ENCODE measurements at places on chromosomes 7 and 10.

- DNase-seq = no peak
These were observed 181.3 kb upstream of the PRPS1L1 start for GRCh38 chr7:18208921-18209320.

- DNase-seq = no peak
These were observed 30.1 kb downstream of the DENND2A start for GRCh38 chr7:140610204-140611165.

GRCh38 chr7:110568932-110569331, 522.0 kb upstream of the LRRN3 start:
- no peak for DNase-seq

DNA sequence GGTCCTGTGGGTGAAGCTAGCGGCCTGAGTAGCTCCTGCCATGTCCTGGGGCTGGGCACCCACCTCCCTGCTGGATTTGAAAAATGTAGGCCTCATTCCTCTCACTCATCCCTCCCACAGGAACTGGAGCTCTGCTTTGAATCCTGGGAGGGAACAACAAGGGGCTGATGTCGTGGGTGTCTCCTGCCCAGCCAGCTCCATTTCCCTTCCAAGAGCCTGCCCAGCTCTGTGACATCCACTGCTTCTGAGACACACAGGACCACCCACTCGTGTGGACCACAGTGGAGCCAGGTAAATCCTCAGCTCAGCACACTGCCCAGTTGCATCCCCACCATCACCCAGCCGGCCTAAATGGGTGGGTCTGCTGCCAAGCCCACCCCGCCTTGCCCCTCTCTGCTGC, 579.2 kb downstream of the GRID1 start:
- DNase-seq = no peak

DNA sequence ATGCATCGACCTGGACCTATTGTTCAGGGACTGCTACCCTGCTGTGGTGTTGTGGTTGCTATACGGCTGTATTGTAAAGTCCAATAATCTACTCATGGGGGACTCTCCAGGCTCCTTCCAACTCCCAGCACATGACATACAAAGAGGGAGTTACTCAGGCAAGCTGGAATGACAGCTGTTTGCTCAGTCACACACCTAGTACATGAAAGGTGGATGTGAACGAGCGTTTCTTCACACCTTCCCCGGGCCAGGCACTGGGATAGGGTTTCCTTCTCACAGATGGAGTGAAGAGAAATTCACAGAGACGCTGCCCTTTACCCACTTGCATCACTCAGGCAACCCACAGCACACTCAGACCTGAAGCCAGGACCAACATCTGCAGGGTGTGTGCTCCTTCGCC, 215.7 kb downstream of the TNS3 start:
- DNase-seq = no peak

GRCh38 chr7:69429911-69430383, 168.3 kb upstream of the AUTS2 start:
- DNase-seq = no peak

DNA sequence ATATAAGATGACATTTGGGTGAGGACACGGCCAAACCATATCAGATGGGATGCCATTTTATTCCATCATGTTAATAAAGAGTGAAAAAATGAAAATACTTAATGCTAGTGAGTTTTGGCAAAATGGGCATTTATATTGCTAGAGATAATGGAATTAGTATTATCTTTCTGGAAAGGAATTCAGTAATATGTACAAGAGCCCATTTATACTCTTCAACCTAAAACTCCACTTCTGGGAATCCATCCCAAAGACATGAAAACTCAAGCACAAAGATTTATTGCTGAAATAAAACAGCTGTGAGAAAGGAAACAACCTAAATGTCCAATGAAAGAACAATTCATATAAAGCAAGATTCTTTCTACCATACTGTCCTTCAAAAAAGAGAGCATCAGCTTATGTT, 96.0 kb upstream of the TMEM168 start:
- DNase-seq = no peak

DNA sequence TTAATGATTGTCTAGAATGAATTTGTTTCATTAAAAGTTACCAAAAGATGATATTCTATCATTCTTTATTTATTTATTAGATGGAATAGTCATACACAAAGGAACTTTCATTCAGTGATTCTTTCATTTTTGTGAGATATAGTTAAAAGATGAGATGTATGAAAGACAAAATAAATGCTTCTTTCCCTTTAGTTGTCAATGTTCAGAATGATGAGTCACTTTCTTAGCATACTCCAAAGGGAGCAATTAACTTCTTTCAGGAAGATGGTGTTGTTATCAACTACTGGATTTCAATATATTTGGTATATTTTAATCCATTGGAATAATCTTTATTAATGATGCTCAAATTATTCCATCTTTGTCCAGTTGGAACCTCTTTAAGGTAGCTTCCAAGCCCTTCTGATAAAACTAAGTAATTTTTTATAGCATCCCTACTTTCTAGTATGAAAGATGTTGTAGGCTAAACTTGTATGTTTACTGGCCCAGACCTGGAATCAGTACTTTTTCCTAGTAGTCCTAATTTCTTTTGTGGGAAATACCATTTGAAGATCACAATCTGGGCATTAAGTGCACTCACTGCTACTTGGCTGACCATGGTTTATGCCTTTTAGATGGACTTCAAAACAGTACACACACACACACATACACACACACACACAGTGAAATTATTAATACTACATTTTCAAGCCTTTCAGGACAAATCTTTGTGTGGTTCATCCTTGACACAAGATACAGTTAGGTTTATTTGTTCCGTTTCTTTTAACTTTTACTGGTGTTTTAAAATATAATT, 2.5 kb downstream of the GIMAP7 start:
- DNase-seq = no peak

DNA sequence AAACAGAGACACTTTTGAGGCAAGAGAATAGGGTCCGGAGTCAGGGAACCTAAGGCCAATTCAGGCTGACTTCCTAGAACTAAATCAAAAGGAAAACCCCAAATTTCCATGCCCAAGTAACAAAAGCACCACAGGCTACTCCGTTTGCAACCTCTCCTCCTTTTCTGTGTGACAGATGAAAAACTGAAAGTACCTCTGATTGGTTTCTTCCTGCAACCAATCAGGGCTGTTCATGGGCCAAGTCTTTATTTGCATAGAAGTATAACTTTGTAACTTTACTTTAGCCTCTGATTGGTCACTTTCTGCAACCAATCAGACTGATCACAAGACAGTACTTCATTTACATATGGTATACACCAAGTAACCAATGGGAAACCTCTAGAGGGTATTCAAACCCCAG, 239.9 kb upstream of the KCND2 start:
- no peak for DNase-seq

DNA sequence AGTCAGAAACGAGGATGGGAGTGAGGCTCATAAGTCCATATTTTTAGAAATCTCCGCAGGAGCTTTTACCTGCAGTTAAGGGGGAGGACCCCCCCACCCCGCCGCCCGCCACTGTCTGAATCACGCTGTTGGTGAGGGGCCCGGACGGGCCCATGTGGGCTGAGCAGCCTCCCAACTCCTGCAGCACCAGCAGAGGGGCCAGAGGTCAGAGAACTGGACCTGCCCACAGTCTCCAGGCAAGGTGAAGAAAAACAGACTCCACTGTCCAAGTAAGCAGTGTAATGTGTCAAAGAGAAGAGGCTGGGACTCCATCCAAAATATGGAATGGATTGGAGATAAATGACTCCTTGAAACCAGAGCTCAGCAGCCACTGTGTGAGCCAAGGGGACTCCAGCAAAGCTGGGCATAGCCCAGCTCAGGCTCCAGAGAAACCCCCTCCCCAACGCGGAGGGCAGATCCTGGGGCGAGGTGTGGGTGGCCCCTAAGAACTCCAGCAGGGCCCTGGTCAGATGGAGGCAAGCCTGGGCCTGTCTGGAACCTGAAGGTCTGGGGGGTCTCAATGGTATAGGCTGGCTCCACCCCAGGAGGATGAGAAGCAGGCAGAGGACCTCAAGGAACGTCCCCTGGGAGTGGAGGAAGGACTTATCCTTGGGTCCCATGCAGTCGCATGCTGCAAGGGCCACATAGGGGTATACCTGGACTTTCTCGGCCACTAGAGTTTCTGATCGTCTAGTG, 128.5 kb upstream of the TNS3 start:
- DNase-seq = no peak

GRCh38 chr7:74271742-74272141, 17.5 kb upstream of the CLIP2 start:
- DNase-seq = no peak

DNA sequence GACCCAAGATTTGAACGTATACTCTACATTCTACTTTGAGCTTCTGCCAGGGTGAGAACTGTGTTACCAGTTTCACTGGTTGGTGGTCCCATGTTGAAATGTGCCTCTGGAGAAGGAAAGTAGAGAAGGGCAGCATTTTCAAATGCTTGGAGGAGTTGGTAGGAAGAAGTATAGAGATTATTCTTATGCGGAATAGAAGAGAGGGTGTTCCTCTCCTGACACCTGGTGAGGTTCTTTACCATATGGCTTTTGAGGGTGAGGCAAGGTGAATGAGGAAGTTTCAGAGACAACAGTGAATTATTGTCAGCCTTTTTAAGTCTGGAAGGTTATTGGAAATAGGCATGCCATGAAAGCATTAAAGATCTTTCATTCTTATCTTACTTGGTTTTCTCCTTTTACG, 34.3 kb downstream of the R3HCC1L start:
- no peak for DNase-seq

- DNase-seq = no peak
These were observed 9.0 kb downstream of the IQCE start for GRCh38 chr7:2567679-2568278.

GRCh38 chr10:124888262-124888661, 53.7 kb upstream of the ZRANB1 start:
- no peak for DNase-seq

DNA sequence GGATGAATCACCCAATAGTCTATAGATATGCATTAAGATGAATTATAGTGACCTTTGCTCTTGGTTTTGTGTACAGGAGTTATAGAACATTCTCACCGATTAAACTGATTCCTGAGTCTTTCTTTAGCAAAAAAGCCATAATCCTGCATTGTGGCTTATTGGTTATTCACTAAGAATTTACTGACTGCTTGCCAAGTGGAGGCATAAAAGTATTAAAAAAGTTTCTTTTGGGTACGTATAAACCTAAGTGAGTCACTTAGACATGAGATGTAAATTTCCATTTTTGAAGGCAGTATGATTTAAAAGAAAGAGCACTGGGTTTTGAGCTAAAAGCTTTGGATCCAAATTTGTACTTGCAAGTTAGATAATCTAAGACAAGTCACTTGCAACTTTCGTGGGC, 100.7 kb downstream of the CDK6 start:
- no peak for DNase-seq

DNA sequence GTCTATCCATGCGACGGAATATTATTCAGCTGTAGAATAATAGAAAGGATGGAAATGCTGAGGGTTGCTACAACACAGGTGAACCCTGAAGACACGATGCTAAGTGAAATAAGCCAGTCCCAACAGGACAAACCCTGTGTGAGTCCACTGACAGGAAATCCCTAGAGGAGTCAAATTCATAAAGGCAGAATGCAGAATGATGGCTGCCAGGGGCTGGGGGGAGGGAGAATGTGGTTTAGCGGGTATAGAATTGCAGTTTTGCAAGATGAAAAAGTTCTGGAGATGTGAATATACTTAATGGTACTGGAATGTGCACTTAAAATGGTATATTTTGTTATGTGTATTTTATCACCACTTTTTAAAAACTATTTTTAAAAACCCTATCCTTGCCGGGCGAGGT, 36.9 kb upstream of the DOCK1 start:
- no peak for DNase-seq

- DNase-seq = no peak
These were observed 629.0 kb upstream of the PFKP start for GRCh38 chr10:2438248-2438939.

- DNase-seq = no peak
These were observed 38.4 kb downstream of the ATXN7L1 start for GRCh38 chr7:105837765-105838626.

GRCh38 chr10:119932631-119933030, 40.1 kb downstream of the SEC23IP start:
- DNase-seq = no peak

DNA sequence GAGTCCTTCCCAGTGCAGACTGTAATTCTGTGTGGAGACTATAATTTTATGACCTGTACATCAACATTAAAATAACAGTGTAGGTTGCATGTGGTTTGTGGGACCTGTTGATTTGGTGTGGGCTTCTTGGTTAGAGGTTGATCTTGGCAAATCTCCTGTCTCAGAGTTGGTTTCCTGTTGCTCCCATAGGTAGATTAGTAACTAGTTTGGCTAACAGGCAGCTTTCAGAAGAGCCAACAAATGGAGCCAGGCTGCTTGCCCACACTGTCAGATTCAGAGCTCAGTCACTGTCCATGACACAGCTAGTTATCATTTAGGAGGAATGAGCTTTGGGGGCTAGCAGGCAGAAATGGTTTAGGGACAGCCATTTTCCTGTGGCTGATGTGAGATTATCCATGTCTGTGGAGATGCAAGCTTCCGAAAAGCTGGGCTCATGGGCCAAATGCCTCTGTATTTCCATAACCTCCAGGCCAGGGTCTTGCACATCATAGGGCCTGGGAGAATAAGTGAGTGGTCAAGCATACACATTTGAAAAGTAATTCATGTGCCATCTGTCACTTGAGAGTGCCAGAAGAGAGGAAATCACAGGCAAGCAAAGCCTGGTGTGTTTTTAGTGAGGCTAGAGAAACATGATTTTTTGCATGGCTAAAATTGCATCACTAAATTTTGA, 33.4 kb downstream of the CCM2 start:
- no peak for DNase-seq

DNA sequence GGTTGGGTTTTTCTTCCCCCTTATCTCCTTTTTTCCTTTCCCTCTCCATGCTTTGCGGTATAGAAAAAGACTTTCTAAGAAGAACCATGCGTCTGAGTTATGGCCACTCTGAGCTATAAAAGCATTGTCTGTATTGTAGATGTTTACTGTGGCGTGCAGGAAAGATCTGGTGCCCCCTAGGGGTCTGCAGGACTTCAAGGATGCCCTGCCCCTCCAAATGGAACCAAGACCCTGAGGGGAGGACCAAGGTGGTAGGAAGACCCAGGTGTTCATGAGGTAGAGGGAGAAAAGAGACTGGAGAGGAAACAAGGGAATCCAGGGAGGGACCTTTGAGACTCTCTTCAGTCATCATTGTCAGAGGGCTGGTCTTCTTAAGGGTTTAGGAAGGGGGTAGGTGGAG, 68.8 kb downstream of the CYP26A1 start:
- no peak for DNase-seq

GRCh38 chr10:14700546-14700945, 74.2 kb downstream of the FAM107B start:
- no peak for DNase-seq

- no peak for DNase-seq
These were observed 778.5 kb downstream of the NRG3 start for GRCh38 chr10:82653244-82654155.

DNA sequence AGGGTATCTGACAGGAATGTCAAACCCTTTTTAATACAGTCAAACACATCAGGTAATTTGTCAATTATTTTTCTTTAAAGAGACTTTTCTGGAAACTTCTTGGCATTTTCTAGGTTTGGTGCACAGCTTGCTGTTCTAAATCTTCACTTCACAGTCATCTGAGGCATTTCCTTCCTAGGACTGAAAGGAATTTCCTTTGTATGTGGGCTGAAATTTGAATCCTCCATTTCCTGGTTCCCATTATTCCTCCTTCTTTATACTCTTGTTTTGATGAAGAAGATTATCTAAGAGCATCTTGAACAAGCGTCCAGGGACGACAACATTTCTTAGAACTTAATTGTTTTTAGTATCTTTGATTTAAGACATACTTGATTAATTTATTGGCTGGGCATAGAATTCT, 24.9 kb downstream of the CALD1 start:
- peak; percentile 30 for DNase-seq

GRCh38 chr7:91286432-91286831, 22.2 kb downstream of the FZD1 start:
- DNase-seq = no peak

GRCh38 chr10:71774916-71775702, 1.8 kb upstream of the VSIR start:
- no peak for DNase-seq
